MV-4-11 (cell line): ENCODE measurements at places on chromosomes 3 and 15.

DNA sequence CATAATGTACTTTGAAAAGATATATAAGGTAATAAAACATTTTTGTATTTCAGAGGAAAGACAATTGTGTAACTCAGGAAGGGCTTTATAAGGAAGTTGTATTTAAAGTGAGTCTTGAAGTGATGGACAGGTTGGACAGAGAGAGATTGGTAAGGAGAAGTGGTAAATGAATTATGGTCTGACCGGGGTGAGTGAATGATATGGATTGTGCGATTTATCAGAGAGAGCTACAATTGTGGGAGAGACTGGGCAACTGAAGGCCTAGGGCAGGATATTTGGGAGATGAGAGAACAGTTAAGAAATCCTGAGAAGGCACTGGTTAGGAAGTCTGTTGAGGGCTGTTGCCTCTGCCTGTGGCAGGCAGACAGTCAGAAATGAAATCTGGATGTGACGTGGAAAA, 14.8 kb downstream of the IL1RAP start:
- DNase-seq, result peak; percentile 41

- no peak for DNase-seq
These were observed 52.7 kb downstream of the ZNF445 start for GRCh38 chr3:44424758-44425157.

DNA sequence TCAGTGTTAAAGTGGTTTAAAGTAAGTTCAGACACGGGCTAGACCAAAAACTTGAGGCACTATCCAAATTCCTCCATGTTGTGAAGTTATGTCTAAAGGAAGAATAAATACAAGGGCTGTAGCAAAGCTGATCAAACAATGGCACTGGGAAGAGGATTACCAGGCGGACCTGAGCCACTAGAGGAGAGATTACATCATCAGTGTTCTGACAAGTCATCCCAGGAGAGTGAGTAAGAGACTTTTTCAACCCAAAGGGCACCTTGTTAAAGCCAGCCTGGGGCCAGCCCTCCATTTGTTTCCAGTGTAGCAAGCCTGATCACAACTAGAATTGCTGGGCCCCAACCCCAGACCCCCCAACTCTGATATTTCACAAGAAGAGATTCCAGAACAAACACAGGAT, 166.9 kb downstream of the DCLK3 start:
- DNase-seq, result no peak

DNA sequence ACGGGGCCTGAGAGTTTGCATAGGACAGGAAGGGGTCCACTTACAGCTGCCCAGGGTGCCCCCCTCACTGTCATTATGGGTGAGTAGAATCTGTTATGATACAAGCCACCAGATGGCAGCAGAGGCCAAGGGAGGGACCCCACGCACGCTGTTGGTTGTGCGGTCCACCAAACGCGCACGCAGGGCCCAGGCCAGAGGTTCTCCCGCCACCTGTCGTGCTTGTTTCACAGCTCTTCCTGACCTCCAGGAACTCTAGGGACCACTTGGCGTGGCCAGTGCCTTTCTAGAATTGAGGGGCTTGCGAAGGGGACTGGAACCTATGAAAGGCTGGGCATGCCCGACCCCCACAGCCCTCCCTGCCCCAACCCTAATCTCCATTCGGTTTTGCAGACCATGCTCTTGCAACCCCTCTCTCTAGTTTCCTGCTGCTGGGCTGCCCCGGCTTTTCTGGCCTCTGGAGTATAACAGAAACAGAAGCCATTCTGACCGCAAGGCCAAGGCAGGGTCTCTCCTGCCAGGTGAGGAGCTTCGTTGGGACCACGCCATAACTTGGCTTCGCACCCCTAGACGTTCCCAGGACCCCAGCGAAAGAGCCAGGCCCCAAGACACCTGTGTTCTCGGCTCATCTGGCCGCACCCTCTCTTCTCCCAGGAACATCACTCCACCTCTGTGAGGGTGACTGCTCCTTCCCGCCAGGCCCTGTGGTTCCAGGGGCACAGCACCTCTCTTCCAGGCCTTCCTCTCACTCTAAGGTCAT, 46.0 kb downstream of the ALDH1L1 start:
- peak; percentile 13 for DNase-seq

- DNase-seq, result no peak
These were observed 1.5 kb upstream of the SLC35G2 start for GRCh38 chr3:136817448-136817847.
